ENCODE measurements at places on chromosomes 2 and 18. TPM values are rescaled to one million over a fixed set of nuclear protein-coding genes. Genes with fewer than 3 reads are reported as not detected.
A peak's percentile ranks its signal among the peaks of the same experiment; 100 is the strongest.

The EFEMP1 gene
- total RNA-seq: not detected

- H3K4me3 ChIP-seq: peak overlapping the region; percentile 1
- peak; percentile 67 for DNase-seq
- no peak overlapping the region for H3K27ac ChIP-seq
- H3K36me3 ChIP-seq: no peaks in the 10 kb centered on the region
- H3K4me1 ChIP-seq: peaks cover 4% of the 10 kb centered on the region
Observed at GRCh38 chr18:961644-962355, 57.1 kb downstream of the ADCYAP1 start.

The IL1B gene
- total RNA-seq: not detected

- no peaks in the 10 kb centered on the region for H3K4me1 ChIP-seq
- no peak overlapping the region for H3K27ac ChIP-seq
- no peaks in the 10 kb centered on the region for H3K36me3 ChIP-seq
- H3K27me3 ChIP-seq: peaks cover 2% of the 10 kb centered on the region
Observed at GRCh38 chr2:212726403-212726802, 187.8 kb upstream of the ERBB4 start.

The KLF7 gene
- total RNA-seq: 30.1 TPM

The CCBE1 gene
- not detected for total RNA-seq

The RUFY4 gene
- total RNA-seq: 1.2 TPM

The APLF gene
- 2.7 TPM for total RNA-seq

- no peaks in the 10 kb centered on the region for H3K27me3 ChIP-seq
- H3K4me3 ChIP-seq: no peak overlapping the region
- no peak overlapping the region for H3K27ac ChIP-seq
- DNase-seq: no peak
Observed at GRCh38 chr18:25465152-25465732, 113.3 kb upstream of the ZNF521 start.

DNA sequence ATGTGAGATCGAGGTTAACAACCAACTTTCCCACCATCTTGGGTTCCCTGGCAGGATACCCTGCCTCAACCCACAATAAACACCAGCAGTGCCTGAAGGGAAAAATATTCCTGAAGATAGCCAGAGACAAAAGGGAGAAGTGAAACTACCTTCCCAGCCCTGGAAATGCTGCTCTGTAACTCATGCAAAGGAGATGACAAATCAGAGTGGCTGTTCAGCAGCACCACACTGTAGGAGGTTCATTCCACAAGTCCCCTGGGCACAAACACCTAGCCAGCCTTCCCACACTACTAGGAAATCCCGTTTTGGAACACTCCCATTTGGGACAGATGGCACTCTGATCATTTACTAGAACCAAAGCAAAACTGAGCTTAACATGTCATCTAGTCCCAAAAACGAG, 190.7 kb upstream of the RBBP8 start:
- no peak overlapping the region for H3K4me3 ChIP-seq
- no peaks in the 10 kb centered on the region for H3K4me1 ChIP-seq
- no peak for DNase-seq
- no peak overlapping the region for H3K27ac ChIP-seq

The SLC66A2 gene
- 26.0 TPM for total RNA-seq

Data from activated naive CD4-positive, alpha-beta T cell treated with anti-CD3 and anti-CD28 coated beads for 36 hours (primary cell).